ENCODE measurements at places on chromosomes 4 and X.

GRCh38 chr4:151362404-151363164 lies 37.2 kb upstream of the SH3D19 start:
- DNase-seq: peak; percentile 33

- no peak for DNase-seq
These were observed 94.6 kb downstream of the PAPSS1 start for GRCh38 chr4:107625391-107625902.

DNA sequence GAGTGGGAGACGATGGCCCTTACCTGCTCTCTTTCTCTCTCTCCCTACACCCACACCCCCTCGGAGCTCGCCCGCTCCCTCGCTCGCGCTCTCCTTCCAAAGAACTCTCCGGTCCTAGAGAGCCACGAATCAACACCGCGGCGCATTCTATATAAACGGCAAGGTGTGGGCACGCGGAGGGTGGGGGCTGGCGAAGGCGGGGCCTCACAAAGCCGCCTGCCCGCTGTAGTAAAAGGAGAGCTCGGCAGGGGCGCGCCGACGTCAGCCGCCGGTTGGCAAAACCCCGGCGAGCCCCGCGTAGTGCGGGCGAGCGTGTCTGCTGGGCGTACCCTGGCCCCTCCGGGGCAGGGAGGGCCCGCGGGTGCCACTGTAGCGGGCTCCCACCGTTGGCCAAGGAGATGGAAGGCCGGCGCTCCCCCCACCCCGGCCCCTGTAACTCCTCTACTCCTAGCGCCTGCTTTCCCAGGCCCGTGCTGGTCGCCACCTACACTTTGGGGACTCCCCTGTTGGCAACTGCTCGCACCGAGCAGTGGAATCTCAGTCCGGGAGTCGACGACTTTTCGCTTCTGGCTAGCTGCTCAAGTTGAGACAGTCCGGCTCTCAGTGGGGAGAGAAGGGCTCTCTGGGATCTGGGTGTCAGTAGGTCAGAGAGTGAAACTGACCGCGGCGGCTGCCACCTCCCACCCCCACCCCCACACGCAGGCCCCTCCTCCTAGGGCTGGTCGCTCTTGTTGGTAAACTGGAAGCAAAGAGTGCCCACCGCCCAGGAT lies 325.5 kb upstream of the F9 start:
- DNase-seq: no peak

DNA sequence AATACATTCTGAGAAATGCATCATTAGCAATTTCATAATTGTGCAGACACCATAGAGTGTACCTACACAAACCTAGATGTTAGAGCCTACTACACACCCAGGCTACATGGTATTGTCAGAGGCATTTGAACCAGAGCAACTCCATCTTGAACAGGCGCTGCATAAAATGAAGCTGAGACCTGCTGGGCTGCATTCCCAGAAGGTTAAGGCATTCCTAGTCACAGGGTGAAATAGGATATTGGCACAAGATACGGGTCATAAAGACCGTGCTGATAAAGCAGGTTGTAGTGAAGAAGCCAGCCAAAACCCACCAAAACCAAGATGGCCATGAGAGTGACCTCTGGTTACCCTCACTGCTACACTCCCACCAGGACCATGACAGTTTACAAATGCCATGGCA lies 116.4 kb downstream of the LARP7 start:
- DNase-seq: no peak

GRCh38 chr4:20895988-20896387 lies 195.7 kb downstream of the PACRGL start:
- no peak for DNase-seq

DNA sequence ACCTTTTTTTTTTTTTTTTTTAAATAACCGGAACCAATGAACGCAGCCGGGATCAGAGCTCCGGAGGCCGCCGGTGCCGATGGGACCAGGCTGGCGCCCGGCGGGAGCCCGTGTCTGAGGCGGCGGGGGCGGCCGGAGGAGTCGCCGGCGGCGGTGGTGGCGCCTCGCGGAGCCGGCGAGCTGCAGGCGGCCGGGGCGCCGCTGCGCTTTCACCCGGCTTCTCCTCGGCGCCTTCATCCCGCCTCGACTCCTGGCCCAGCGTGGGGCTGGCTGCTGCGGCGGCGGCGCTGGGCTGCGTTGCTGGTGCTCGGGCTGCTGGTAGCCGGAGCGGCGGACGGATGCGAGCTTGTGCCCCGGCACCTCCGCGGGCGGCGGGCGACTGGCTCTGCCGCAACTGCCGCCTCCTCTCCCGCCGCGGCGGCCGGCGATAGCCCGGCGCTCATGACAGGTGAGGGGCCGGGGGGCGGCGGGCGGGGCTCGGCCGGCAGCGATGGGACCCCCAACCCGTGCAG lies 337 bp downstream of the STIM2 start:
- no peak for DNase-seq

GRCh38 chr4:113849771-113850170 lies 88.2 kb upstream of the CAMK2D start:
- DNase-seq: no peak

DNA sequence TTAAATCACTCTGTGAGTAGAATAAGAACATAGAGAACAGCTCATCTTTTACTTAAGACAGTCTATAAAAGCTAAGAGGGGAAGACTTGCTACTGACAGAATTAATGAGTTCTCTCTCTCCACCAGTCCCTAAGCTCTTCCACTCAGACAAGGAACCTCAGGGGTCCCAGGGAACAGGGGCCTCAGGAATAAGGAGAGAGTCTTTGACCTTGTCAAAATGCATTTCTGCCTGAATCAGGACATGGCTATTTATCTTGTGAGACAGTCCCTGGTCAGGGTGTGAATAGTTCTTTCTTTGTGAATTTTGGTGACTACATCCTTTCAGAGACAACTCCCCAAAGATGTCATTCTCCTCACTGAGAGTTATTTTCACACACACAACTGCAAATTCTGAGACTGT lies 218.7 kb upstream of the HS3ST1 start:
- no peak for DNase-seq

- no peak for DNase-seq
These were observed at the start of gene FAM184B for GRCh38 chr4:17781300-17782287. FAM184B (minus strand) TSS chr4:17781621; CDS start chr4:17781299, 322 bp downstream.

DNA sequence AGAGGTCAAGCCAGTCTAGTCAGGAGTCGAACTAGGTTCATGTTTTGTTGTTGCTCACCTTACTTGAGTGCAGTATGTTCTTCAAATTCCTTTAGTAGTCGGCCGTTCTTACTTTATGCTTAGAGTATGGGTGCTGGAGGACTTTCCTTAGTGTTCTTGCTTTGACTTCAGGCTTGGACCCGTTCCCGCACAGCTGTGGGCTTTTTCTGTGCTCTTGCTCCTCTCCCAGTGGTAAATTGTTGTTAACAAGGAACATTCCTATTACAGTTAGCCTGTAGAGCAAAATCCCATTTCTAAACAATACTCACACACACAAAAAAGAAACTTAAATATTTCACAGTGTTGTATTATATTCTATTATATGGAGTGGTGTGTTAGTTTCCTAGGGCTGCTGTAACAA lies 113.5 kb downstream of the RAP1GDS1 start:
- no peak for DNase-seq

DNA sequence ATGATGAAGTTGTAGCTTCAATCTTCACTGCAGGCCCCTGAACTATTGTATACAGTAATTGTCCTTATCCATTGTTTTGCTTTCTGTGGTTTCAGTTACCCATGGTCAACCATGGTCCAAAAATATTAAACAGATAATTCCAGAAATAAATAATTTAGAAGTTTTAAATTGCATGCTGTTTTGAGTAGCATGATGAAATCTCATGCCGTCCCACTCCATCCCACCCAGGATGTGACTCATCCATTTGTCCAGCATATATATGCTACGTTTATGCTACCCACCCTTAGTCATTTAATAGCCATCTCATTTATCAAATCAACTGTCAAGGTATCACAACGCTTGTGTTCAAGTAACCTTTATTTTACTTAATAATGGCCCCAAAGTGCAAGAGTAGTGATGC lies 34.5 kb downstream of the IQCM start:
- no peak for DNase-seq

GRCh38 chr4:59060895-59061294 lies 1950.7 kb upstream of the IGFBP7 start:
- no peak for DNase-seq

DNA sequence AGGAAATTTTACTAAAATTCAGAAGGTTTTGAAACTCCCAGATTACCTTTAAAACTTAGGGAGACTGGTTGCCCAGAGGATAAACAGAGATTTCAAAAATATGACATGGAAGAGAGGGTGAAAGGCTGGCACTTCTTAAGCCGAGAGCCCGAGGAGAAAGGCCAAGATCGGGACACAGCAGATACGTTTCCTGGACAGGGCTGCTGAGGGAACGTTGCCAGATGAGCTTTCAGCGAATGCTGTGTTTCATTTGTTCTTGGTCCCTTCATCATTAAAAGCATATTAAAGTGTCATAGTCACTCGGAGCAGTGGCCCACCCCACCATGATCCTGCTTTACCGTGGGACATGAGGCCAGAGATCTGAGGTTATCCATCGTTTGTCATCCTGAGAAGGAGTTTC lies 37.9 kb upstream of the STOX2 start:
- DNase-seq: no peak

DNA sequence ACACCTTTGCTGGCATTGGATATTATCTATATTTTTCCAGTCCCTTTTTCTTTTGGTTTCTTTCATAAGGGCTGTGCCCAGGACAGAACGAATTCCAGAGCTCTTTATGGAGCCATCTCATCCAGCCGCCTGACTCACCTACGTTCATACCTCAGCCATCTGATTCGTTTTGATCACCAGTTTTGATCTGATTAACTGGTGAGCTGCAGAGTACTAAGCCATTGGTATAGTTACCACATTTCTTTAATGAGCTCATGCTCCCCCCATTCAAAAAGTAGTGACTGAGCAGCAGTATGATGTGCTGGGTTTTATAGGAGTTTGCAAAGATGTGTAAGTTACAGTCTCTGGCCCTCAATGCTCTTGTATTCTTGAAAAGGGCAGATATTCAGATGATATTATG lies 43.0 kb upstream of the CDKN2AIP start:
- DNase-seq: no peak

- DNase-seq: no peak
These were observed 223.3 kb upstream of the MAGEB2 start for GRCh38 chrX:29992083-29992482.

- DNase-seq: no peak
These were observed 49.3 kb downstream of the NPNT start for GRCh38 chr4:105944540-105944939.

GRCh38 chrX:18899796-18900380 lies 84.0 kb downstream of the PHKA2 start:
- DNase-seq: no peak

- DNase-seq: no peak
These were observed 268.8 kb upstream of the SMIM31 start for GRCh38 chr4:164485136-164485535.

- DNase-seq: no peak
These were observed 110.3 kb downstream of the DLG3 start for GRCh38 chrX:70554948-70555347.

GRCh38 chr4:12507868-12508481 lies 976.2 kb downstream of the RAB28 start:
- no peak for DNase-seq

GRCh38 chrX:131633285-131633917 lies 89.5 kb downstream of the OR13H1 start:
- DNase-seq: no peak

DNA sequence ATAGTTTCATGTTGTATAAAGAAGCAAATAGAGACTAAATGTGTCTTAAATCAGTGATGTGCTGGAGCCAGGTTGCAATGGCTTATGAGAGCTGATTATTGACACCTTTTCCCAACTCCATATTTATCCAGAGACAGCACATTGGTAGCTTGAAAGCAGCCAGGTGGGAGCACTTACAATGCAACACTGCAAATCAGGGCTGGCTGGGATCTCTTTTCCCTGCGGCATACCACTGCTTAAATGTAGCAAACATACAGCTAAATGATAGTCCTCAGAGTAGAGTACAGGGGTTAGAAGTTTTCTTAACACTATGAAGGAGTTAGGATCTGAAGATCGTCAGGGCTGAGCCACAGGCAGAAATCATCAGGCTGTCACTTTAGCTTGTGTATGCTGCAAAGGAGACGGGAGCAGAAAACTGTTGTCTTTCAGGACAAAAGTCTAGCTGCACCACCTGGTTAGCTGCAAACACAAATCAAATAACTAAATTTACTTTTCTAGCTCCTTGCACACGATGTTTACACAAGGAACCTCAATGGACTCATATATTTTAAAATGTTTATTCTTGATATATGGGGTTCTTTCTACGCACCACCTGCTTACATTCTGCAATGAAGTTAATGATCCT lies 527.3 kb downstream of the TLL1 start:
- no peak for DNase-seq
